ENCODE measurements at places on chromosomes 12 and 14.

DNA sequence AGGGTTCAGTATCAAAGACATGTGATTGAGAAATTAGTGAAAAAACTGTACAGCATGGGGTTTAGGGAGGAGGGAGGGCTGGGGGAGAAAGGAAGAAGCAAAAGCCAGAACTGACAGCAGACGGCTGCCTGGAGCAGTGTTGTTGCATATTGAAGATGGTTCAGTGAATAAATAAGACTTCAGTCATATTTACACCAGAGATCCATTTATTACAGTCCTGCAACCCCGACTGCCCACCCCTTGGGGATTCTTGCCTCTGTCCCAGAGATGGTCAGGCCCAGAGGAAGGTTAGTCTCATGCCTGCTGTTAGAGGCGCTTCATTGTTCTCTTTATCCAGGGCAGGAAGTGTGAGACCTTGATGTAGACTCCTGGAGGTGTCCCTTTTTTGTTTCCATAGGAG, 3.2 kb downstream of the GZMH start:
- DNase-seq = no peak

DNA sequence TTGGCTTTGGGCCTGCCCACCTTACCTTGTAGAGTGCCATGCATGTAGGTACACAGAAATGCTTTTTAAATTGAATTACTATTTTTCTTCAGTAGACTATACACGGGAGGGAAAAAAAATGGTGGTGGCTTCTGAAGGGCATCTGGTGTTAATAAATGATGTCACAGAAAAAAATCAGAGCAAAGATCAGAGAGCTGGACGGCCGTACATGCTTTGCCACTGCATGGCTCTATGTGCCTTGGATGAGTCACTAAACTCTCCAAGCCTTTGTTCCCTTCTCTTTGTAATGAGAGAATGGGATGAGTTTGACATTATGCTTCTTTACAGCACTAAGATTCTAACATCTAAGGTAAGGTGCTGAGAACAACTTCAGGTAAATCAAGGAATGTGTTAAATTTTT, 376.4 kb upstream of the DDHD1 start:
- DNase-seq = no peak

DNA sequence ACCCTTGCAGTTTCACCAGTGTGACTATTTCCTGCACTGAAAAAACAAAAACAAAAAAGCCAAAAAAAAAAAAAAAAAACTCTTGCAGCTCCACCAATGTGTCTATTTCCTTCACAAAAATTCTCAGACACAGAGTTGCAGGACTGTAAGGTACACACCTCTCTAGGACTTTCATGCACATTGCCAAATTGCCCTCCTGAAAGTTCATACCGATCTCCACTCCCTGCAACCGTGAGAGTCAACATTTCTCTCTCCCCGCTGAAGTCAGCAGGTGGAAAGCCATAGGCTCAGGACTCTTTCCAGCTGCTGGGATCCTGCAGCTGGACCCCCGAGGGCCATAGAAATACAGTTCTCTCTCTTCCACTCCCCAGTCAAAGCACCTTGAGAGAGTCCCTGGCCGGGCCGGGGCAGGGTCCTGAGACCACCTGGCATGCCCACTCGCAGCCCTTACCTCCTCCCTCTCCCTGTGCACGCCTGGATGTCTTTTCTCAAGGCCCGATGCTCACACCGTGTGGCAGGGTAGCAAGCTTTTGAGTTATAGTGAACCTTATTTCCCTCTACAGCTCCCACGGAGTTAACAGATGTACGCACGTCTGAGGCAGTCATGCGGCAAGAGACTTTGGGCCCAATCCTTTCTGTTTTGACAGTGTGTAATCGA, 23.6 kb downstream of the MMAB start:
- no peak for DNase-seq

DNA sequence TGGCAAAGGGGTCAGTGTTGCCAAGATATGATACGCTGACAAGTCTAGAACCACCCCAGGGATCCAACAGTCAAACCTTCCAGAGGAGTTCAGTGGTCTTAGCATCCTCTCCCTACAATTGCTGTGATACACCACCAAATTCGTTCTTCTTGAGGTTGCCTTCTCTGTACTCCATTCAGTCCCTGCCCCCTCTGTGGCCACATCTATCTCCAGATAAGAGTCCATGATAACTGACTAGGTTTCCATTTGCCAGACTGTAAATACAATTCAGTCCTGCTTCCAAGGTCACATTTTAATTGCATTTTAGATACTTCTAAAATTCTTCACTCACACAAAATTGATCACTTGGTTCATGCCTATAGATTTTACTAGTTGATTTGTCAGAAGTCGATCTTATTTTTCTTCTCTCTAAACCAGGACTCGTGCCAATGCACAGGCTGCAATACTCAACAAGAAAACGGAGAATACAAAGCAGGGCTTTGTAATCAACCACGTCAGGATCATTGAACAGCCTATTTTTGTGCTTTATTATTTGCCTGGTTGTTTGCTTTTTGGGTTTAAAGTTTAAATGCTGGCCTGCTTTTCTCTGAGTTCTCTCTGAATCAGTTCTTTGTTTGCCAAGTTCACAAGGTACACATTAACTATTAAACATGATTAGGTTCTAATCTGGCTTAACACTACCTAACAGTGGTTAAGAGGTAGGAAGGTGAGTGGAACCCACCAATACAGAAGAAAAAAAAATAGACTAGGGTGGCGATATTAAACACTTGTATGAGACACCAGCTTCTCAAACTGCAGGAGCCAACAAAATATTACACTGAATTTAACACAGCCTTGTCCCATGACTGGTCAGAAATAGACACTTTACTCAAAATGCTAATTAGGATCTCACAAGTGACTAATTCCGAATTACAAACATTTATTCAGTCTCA, 5.3 kb upstream of the TSPAN8 start:
- DNase-seq = no peak

- DNase-seq = no peak
Observed at GRCh38 chr12:124218243-124218560, 76.7 kb upstream of the RFLNA start.

- no peak for DNase-seq
Observed at GRCh38 chr14:76997257-76997970, 31.1 kb downstream of the IRF2BPL start.

DNA sequence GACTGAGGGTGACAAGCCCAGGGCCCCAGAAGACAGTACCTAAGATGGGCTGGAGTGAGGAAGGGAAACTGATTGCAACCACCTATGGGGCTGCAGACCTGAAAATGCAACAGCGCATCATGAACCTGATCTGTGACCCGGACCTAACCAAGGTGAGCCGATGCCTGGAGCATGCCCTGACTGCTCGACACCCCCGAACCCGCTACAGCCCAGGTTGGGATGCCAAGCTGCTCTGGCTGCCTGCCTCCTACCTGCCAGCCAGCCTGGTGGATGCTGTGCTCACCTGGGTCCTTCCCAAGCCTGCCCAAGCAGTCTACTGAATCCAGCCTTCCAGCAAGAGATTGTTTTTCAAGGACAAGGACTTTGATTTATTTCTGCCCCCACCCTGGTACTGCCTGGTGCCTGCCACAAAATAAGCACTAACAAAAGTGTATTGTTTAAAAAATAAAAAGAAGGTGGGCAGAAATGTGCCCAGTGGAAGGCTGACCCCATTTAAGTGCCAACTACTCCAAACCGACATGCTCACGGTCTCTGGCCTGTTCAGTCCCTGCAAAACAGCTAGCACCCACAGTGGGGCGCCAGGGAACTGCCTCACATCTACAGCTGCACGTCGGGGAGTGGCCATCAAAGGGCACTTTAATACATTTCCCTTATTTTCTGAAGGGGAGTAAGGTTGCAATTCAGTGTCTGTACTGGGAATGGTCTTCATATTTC, 4.2 kb downstream of the RDH5 start:
- DNase-seq = no peak
